Stimulated activated CD4-positive, alpha-beta T cell treated with anti-CD3 and anti-CD28 coated beads, Interleukin-15, amount 100 ng/mL, for 24 hours (primary cell): ENCODE measurements at places on chromosomes 7 and 10.
A peak's percentile ranks its signal among the peaks of the same experiment; 100 is the strongest.

GRCh38 chr7:125382401-125382800, 452.8 kb upstream of the POT1 start:
- DNase-seq = no peak

GRCh38 chr10:58266003-58266825, 1.5 kb downstream of the IPMK start:
- DNase-seq = peak; percentile 40

DNA sequence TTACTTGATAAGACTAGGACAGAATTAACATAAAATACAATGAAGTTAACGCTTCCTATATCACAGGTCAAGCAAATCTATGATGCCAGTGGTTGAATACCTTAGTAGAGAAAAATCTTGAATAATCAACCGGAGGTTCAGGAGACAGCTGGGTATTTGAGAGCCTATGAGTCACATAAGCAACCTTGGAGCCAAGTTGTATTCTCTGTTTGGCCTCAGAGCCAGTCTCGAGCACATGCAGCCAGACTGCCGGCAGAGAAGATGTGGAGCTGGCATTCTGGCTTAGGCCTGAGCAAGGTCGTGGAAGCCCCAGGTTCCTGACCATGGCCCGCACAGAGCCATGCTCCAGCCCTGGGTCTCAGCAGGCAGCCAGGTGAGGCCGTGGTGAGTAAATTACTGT, 90.3 kb downstream of the FAM204A start:
- DNase-seq = no peak

- no peak for DNase-seq
Measured at GRCh38 chr10:132972986-132973902, 30.9 kb upstream of the CFAP46 start.

DNA sequence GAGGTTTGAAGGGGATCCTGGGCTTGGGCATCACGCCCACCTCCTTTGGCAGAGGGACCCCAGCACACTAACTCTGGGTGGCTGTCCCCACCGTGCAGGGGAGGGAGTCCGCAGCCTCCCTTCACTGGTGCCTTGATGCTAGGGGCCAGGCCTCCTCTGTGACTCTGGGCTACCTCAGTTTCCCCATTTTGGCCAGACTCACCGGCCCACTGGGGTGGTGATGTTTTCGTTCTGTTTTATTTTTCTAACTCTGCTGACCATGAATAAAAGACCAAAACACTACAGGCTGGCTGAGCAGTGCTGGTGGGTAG, 503 bp upstream of the TRIP6 start:
- no peak for DNase-seq

- no peak for DNase-seq
Measured at GRCh38 chr10:79928028-79928583, 20.8 kb downstream of the SFTPD start.

GRCh38 chr10:119341459-119342301, 134.3 kb downstream of the GRK5 start:
- peak; percentile 63 for DNase-seq

DNA sequence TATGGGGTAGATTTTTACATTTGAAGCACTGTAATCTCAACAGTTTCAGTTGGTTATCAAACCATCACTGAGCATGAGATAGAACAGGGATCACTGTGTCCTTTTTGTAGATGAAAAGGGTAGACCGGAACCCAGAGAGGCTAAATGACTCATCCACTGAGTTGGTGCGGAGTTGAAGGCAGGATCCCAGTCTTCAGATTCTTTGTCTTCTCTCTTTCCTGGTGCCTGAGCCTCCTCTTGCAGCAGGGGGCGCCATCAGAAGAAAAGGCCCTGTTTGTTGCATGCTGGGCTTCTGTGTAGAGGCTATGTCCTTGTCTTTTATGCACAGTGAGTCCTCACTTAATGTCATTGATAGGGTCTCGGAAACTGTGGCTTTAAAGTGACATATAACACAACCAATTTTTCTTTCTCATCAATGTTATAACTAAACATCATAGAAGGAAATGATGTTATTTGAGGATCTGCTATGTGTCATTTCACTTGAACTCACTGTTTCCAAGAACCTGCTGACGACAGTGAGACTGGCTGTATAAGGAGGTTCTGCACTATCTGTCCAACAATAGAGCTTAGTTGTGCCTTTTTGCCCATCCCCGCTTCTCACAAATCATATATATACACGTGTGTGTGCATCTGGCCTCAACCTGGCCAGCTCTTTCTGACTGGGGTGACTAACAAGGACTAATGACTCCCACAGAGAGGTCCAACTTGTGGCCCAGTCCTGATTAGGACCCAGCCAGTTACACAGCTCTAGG, 14.3 kb downstream of the ZNF282 start:
- DNase-seq = peak; percentile 90

GRCh38 chr10:78357141-78358063, 323.7 kb downstream of the RPS24 start:
- no peak for DNase-seq

- no peak for DNase-seq
Measured at GRCh38 chr10:3330663-3331062, 158.1 kb upstream of the PITRM1 start.

GRCh38 chr10:53403688-53404087, 631.1 kb upstream of the MBL2 start:
- no peak for DNase-seq

DNA sequence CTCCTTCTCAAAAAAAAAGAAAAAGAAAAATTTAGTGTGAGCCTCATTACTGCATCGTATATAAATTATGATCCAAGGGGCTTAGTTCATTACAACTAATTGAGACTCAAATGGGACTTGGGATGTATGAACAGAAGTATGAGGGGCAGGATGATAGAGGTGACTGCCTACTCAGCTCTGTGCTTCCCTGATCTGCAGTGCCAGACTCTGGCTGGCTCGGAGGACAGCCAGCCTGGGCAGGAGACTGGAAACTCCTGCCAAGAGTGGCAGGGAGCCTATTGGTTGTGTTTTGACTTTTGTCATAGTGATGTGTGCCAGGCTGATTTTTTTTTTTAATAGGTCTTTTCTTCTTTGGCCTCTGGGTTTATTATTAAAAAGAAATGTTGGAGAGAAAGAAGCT, 73.8 kb upstream of the GTF2IRD1 start:
- no peak for DNase-seq

DNA sequence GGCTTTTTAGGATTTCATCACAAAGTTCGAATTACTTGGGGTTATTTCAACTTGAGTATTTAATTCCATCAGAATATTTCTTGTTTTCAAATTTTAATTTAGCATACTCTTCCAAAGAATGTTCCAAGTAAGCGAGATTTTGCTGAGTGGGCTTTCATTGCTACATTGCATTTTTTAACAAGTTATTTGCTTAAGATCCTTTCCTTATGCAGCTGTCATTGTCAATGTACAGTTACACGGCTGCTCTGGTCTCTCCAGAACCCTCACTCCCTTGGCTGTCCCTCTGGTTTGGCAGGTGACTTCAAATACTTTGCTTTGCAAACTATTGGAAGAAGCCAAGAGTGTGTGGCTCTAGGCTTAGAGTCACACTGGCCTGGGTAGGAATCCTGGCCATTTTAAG, 80.0 kb downstream of the CFAP58 start:
- DNase-seq = no peak

GRCh38 chr7:30312178-30312577, 27.8 kb downstream of the ZNRF2 start:
- no peak for DNase-seq

DNA sequence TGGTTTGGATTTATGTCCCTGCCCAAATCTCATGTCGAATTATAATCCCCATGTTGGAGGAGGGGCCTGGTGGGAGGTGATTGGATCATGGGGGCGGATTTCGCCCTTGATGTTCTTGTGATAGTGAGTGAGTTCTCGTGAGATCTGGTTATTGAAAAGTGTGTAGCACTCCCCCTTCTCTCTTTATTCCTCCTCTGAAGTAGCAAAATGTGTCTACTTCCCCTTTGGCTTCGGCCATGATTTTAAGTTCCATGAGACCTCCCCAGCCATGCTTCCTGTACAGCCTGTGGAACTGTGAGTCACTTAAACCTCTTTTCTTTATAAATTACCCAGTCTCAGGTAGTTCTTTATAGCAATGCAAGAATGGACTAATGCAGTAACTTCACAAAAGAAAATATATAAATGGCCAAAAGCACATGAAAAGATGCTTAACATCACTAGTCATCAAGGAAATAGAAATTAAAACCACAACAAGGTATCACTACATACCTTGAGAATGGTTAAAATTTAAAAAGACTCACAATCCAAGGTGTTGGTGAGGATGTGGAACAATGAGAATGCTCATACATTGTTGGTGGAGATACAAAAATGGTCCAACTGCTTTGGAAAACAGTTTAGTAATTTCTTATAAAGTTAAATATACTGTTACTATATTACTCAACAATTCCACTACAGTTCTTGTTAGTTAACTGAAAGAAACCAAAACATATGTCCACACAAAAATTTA, 218.7 kb downstream of the SNX10 start:
- no peak for DNase-seq

- DNase-seq = no peak
Measured at GRCh38 chr7:112129655-112130323, 76.4 kb downstream of the DOCK4 start.

DNA sequence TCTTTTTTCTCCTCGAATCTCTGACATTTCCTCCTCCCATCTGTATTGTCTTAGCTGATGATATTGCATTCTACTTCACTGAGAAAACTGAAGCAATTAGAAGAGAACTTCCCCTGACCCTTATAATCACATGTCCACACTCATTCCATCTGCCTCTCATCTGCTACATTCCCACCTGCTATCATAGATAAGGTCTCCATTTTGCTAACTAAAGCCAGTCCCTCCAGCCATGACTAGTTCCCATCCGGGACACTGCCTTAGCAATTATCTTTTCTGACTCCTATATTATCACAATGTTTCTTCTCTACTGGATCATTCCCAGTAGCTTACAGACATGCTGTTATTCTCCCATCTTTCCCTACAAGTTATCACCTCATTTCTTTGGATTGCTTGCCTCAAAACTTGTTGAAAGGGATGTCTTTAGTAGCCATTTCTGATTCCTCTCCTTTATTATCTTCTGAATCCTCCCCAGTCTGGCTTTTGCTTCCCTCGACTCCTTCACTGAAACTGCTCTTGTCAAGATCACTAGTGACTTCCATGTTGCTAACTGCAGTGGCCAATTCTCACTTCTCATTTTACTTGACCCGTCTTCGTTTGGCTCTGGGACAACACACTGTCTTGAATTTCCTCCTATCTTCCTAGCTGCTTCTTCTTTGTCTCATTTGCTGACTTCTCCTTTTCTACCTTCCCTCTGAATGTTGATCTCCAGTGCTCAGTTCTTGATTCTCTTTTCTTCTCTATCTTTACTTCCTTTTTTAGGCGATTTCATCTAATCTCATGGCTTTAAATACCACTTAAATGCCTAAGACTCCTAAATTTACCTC, 35.9 kb downstream of the FZD1 start:
- no peak for DNase-seq

- DNase-seq = peak; percentile 37
Measured at GRCh38 chr10:94403380-94404213, 1.3 kb downstream of the TBC1D12 start.

GRCh38 chr7:116810267-116811116, 51.9 kb upstream of the CAPZA2 start:
- no peak for DNase-seq

DNA sequence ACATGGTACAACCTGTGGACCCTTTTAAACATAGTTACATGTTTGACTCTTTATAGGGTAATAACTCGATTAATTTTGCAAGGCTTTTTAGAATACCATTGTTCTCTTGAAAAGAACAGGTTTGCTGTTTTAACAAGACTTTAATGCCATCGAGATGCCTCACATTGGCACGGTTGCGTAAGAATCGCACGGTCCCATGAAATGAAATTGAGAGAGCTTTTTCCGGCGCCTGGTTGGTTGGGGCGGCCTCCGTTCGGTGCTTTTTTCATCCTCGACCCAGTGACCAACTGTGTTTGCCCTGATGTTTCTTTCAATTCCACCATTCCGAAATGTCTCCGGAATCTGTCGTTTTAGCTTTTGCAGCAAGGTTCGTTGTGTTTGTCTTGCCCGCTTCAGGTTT, 142.4 kb downstream of the CUX1 start:
- DNase-seq = no peak

DNA sequence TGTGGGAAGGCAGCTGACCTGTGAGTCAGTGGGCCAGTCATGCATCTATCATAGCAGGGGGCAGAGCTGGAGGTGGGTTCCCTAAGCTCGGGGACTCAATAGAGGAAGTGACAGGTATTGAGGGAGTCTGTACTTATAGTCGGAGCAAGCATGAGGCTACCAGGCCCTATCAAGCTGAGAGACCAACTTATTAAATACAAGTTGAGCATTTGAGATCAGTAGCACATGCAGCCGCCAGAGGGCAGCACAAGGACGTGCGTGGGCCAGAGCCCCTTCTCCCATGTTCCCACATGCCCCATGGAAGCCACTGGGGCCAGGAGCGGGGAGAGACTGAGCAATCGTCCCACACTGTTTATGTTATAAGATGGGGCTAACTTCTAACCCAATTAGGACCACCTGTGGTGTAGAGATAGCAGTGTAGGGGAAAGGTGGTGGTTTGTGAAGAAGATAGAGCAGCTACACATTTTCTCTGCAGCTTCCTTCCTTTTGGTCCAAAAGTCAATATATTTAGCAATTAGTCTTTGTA, 13.0 kb upstream of the STK31 start:
- peak; percentile 72 for DNase-seq

DNA sequence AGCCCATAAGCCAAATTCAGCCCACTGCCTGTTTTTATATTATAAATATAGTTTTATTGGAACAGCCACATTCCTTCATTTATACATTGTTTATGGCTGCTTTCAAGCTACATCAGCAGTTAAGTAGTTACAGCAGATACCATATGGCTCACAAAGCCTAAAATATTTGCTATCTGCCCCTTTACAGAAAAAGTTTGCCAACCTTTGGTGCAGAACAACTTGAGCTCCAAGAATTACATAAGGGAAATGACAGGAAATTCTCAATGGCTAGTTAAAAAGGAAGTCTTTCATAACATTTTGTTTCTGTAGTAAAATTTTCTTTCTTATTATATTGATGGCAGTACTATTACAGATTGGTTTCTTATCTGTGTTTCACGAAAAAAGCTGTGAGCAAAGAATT, 59.3 kb downstream of the COL28A1 start:
- DNase-seq = no peak

- DNase-seq = peak; percentile 12
Measured at GRCh38 chr7:74355091-74355490, 65.9 kb downstream of the CLIP2 start.

DNA sequence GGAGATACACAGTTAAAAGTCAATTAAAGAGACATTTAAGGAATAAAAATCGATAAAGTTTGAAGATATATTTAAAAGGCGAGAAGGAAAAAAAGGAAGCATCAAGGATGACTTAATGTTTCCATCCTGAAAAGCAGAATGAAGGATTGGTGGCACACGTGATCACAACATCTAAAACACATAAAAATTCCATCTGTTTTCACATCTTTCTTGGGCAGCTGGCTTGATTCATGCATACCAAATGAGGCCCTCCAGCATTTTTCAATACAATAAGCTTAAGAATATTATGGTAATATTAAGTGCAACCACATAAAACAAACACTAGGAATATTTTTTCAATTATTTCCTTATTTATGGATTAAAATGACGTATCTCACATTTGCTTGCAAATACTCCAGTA, 112.6 kb downstream of the TPK1 start:
- no peak for DNase-seq

DNA sequence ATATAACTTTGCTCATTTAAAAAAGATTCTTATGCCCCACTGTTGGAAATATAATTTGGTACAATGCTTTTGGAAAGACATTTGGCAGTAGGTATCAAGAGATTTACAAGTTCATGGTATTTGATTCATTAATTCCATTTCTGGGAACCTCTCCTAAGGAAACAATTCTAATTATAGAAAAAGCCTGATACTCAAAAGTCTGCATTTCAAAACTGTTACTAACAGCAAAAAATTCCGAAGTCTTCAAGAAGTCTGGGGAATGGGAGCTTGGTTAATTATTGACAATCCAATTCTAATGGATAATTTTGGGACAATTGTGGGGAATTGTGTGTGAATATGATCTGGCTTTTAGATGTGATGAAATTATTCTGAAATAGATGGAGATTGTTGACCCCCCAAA, 59.6 kb downstream of the HDAC9 start:
- no peak for DNase-seq
